ENCODE measurements at places on chromosomes 4 and X.

GRCh38 chr4:137390707-137391106 is 141.6 kb downstream of the PCDH18 start:
- no peak for DNase-seq
- H3K4me1 ChIP-seq, result no peaks in the 10 kb centered on the region
- H3K36me3 ChIP-seq, result no peaks in the 10 kb centered on the region

- no peak overlapping the region for H3K4me3 ChIP-seq
- no peaks in the 10 kb centered on the region for H3K36me3 ChIP-seq
- H3K27ac ChIP-seq, result no peak overlapping the region
- DNase-seq, result no peak
- no peaks in the 10 kb centered on the region for H3K4me1 ChIP-seq
These were observed 21.7 kb downstream of the PJA1 start for GRCh38 chrX:69143530-69143929.

DNA sequence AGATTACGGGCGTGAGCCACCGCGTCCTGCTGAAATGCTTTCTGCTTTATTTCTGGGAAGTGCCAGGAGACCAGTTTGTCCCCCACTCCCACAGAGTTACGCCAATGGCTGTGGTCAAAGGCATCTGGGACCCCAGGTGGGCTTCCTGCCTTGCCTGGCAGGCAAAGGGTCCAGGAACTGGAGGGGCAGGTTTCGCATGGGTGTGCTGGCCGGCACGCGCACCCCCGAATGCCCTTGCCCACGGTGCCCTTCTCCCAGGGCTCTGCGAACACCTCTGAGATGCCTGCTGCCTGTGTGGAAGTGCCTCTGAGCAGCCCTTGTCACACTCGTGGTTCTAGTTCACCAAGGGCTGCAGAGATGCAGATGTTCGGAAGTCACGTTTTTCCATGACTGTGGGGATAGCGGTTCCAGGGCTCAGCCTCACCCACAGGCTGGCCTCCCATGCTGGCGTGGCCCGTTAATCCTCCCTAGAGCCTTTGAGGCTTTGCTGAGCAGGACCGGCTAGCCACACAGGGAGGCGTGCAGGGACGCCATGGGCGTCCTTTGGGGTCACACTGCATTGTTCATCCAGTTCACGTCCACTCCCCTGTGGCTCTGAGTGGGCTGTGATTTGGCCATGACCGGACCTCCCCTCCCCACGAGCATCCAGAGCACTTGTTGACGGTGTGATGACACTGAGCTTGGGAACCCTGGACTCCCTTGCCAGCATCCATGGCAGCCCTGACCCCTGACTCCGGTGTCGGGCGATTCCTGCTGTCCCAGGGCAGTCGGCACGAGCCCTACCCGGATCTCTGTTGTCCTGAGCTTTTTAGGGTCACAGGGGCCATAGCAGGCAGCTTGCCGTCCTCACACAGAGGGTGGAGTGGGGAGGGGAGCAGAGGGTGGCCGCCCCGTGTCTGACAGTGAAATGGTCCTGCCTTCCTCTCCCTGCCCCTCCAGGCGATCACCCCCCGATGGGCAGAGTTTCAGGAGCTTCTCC is 12.7 kb upstream of the ADD1 start:
- no peak overlapping the region for H3K27ac ChIP-seq
- no peaks in the 10 kb centered on the region for H3K4me1 ChIP-seq
- no peak for DNase-seq
- H3K4me3 ChIP-seq, result no peak overlapping the region

DNA sequence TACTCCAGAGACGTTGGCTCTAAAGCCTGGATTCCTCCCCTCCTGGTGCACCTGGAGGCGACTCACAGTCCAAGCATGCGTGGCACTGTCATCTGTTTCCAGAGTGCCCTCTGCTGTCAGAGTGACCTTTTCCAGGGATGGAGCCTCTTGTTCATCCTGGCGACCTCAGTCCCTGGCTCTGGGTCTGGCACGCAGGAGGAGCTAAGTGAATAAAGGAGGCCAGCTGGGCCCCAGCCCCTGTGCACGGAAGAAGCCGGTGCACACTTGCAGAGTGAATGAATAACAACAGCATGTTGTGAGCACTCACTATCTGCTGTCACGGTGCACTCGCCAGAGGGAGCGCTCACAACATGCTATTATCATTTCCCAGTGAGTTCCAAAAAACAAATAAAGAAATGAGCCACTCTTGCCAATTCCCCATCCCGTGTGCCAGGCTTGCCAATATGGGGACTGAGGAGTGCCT is 27.8 kb upstream of the PSAPL1 start:
- no peak overlapping the region for H3K4me3 ChIP-seq
- no peaks in the 10 kb centered on the region for H3K36me3 ChIP-seq
- DNase-seq, result no peak

GRCh38 chr4:56973336-56973735 is 4.1 kb downstream of the NOA1 start:
- no peak overlapping the region for H3K27ac ChIP-seq
- no peak overlapping the region for H3K4me3 ChIP-seq
- DNase-seq, result no peak
- H3K27me3 ChIP-seq, result no peaks in the 10 kb centered on the region
- H3K4me1 ChIP-seq, result peaks cover 35% of the 10 kb centered on the region
- peaks cover 73% of the 10 kb centered on the region for H3K36me3 ChIP-seq

DNA sequence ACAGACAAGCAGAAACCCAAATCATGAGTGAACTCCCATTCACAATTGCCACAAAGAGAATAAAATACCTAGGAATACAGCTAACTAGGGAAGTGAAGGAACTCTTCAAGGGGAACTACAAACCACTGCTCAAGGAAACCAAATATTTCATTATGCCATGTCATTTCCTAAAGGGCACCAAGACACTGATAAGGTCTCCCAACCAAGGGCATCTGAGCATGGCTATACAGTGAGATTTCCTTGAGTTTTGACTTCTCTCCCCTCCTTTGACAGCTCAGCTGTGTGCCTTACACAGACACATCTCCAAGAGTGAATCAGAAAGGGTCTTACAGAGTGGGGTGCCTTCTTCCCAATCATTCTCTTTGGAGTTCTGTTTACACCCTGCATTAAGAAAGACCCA is 40.4 kb downstream of the PCDH7 start:
- no peak overlapping the region for H3K4me3 ChIP-seq
- H3K27me3 ChIP-seq, result no peaks in the 10 kb centered on the region
- H3K27ac ChIP-seq, result no peak overlapping the region
- H3K36me3 ChIP-seq, result no peaks in the 10 kb centered on the region
- no peaks in the 10 kb centered on the region for H3K4me1 ChIP-seq

DNA sequence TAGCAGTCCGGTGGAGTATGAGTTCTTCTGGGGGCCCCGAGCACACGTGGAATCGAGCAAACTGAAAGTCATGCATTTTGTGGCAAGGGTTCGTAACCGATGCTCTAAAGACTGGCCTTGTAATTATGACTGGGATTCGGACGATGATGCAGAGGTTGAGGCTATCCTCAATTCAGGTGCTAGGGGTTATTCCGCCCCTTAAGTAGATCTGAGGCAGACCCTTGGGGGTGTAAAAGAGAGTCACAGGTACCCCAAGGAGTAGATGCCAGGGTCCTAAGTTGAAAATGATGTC is 852 bp downstream of the MAGEH1 start:
- no peaks in the 10 kb centered on the region for H3K36me3 ChIP-seq
- peak overlapping the region; percentile 71 for H3K4me3 ChIP-seq
- peaks cover 17% of the 10 kb centered on the region for H3K4me1 ChIP-seq
- DNase-seq, result no peak

DNA sequence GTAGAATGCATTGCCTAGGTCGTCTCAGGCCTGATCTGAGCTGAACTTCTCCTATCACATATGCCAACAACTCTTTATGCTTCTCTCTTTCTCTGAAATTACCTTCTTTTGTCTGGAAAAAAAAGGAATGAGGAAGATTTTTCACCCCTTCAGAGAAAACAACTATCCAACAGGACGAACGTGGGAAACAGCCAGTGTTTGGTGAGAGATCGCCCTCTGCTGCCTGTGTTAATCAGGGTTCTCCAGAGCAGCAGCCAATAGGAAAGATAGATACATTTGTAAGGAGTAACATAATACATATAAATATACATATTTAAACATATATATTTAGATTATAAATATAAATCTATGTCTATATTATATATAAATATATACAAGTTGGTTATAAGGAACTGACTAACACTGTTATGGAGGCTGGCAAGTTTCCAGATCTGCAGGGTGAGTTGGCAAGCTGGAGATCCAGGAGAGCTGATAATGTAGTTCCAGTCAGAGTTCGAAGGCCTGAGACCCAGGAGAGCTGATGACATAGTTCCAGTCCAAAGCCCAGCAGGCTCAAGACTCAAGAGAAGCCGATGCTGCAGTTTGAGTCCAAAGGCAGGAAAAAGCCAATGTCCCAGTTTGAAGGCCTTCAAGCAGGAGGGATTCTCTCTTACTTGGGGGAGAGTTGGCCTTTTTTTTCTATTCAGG is 13.3 kb downstream of the CETN2 start:
- peak; percentile 16 for DNase-seq
- no peaks in the 10 kb centered on the region for H3K36me3 ChIP-seq
- no peaks in the 10 kb centered on the region for H3K4me1 ChIP-seq
- no peaks in the 10 kb centered on the region for H3K27me3 ChIP-seq
- no peak overlapping the region for H3K27ac ChIP-seq
- no peak overlapping the region for H3K4me3 ChIP-seq

GRCh38 chrX:3697220-3697684 is 16.2 kb downstream of the PRKX start:
- no peaks in the 10 kb centered on the region for H3K36me3 ChIP-seq
- peaks cover 31% of the 10 kb centered on the region for H3K4me1 ChIP-seq
- no peak for DNase-seq
- no peak overlapping the region for H3K27ac ChIP-seq
- H3K27me3 ChIP-seq, result no peaks in the 10 kb centered on the region
- no peak overlapping the region for H3K4me3 ChIP-seq

DNA sequence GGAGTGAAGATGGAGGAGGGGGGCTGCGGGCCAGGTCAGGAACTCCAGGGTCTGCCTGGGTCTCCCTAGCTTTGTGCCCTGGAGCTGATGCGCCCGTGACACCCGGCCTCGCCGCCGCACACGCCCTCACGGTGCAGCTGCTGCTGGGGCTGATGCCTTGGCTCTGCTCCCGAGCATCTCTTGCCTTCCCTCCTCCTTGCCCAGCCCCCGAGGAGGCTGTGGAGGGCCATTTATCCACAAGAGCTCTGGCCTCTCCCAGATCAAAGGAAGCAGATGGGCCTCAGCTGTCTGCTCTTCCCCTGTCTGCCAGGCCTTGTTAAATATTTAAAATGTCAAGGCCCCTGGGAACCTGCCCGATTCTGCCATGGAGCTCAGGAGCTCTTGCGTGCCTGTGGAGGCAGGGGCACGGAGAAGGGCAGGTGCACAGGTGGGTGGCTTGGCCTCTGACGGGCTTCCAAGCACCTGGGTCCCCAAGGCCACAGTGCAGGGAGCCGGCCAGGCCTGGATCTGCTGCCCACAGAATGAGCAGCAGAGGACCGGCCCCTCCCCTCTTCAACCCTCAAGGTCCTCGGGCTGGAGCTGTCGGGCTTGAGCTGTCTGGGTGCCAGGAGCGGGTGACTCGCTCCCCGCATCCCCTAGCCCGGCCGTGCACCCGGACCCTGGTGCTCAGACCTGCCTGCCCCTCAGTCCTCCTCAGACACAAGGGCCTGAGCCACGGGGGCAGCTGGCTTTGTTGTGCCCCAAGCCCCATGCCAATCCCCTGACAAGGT is 20.3 kb downstream of the ATP2B3 start:
- H3K4me1 ChIP-seq, result no peaks in the 10 kb centered on the region
- no peaks in the 10 kb centered on the region for H3K27me3 ChIP-seq
- no peaks in the 10 kb centered on the region for H3K36me3 ChIP-seq
- no peak overlapping the region for H3K27ac ChIP-seq
- no peak overlapping the region for H3K4me3 ChIP-seq
- DNase-seq, result no peak

DNA sequence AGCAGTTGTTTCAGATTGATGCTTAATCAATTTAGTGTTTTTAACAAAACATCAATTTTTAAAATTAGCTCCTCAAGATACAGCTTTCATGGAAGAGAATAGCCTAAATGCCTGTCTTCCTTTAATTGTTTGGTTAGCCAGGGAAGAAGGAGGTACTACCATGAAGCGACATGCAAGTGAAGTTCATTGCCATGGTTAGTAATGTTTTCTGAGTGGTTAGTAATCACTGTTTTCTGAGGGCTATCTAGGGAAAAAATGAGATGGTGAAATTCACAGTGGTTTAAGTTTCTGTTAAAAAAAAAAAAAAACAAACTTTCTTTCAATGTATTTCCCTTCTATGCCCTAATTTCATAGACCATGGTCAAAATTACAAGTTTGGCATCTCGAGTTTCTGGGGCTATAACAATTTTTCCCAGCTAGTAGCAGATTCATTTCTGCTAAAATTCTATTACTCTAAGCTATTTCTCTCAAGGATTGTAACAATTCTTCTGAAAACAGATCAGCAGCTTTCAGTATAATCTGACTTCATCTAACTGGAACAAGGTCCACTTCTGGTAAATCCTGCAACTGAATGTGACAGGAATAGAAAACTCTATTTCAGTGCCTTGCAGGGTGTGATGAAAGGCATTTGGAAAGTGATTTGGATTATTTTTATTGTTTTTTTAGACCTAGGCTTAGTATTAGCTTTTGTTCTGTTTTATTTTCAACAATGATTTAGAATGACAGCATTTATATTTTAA is 157.0 kb downstream of the PCDH18 start:
- no peaks in the 10 kb centered on the region for H3K27me3 ChIP-seq

GRCh38 chrX:17531500-17531899 is 156.5 kb downstream of the NHS start:
- no peak for DNase-seq
- H3K36me3 ChIP-seq, result no peaks in the 10 kb centered on the region
- no peak overlapping the region for H3K4me3 ChIP-seq
- H3K27me3 ChIP-seq, result no peaks in the 10 kb centered on the region

GRCh38 chr4:94689155-94689860 is 68.4 kb upstream of the BMPR1B start:
- H3K27ac ChIP-seq, result no peak overlapping the region
- H3K36me3 ChIP-seq, result no peaks in the 10 kb centered on the region
- no peaks in the 10 kb centered on the region for H3K27me3 ChIP-seq
- no peak overlapping the region for H3K4me3 ChIP-seq
- no peaks in the 10 kb centered on the region for H3K4me1 ChIP-seq

- H3K4me3 ChIP-seq, result no peak overlapping the region
- H3K4me1 ChIP-seq, result no peaks in the 10 kb centered on the region
- DNase-seq, result no peak
- H3K27ac ChIP-seq, result no peak overlapping the region
- H3K27me3 ChIP-seq, result no peaks in the 10 kb centered on the region
These were observed 170.9 kb upstream of the PCDH18 start for GRCh38 chr4:137703195-137703594.

DNA sequence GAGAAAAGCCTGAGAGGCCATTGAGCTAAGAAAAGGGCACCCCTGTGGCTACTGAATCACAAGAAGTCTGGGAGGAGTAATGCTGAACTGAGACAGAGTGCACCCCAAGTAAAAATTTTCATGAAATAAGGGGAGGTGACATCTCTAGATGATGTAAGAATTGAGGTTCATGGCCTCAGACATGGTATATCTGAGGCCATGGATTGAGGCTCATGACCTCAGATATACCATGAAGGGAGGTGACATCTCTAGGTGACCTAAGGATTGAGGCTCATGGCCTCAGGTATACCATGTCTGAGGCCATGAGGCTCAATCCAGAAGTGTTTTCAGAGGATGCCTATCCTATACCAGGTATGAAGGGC is 560.9 kb downstream of the INPP4B start:
- H3K27ac ChIP-seq, result no peak overlapping the region
- no peak overlapping the region for H3K4me3 ChIP-seq
- H3K27me3 ChIP-seq, result no peaks in the 10 kb centered on the region
- H3K4me1 ChIP-seq, result no peaks in the 10 kb centered on the region
- DNase-seq, result no peak
- H3K36me3 ChIP-seq, result no peaks in the 10 kb centered on the region
